ENCODE measurements at places on chromosomes 12 and 14. TPM values are rescaled to one million over a fixed set of nuclear protein-coding genes. Genes with fewer than 3 reads are reported as not detected.
A peak's percentile ranks its signal among the peaks of the same experiment; 100 is the strongest.

DNA sequence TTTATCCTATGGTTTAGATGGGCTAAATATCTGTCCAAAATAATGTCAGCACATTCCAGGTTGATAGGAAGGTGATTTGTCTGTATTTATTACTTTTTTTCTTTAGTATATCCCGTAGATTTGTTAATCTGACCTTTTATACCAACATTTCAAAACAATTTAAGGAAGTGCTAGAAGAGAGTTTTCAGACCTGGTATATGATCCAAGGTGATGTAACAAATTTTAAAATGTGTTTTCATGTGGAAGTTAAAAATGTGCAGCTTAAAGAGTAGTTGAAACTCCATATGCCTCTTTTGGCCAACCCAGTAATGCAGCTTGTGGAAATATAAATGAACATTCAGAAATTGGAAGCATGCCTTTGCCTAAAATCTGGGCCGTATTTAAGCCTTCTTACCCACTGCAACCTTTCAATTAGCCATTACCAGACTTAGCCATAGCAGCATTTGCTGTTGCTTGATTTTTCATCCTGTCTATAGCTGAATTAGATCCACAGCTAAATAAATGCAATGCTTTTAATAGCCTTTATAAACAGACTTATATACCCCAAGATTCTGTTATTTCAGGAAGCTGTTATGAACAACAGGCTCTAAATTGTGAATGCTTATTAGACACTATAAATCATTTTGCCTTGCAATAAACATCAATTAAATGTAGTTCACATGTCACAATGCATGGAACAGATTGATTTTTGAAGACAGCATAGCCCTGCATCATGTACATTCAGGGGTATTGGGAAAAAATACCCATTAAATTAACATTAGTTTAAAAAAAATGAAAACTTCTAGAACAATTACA lies 271.2 kb downstream of the PDZRN4 start:
- no peak for DNase-seq

DNA sequence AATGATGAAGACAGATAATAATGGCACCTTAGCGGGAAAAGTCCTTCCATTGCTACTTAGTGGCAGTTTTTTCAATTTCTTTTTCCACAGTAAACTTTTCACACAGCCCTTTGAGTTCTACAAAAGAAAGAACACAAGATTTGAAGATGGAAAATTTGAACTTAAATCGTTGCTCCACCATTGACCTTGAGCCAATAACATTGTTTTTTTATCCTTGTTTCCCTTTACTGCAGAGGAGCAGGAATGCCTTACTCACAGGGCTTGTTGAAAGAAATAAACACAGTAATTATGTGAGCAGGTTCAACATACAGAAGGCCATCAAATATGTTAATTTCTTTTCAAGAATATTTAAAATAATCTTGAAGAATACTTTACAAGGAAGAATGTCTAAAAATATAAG lies 181.5 kb upstream of the KRR1 start:
- no peak for DNase-seq

GRCh38 chr12:24387381-24387780 lies 437.9 kb upstream of the SOX5 start:
- DNase-seq: no peak

DNA sequence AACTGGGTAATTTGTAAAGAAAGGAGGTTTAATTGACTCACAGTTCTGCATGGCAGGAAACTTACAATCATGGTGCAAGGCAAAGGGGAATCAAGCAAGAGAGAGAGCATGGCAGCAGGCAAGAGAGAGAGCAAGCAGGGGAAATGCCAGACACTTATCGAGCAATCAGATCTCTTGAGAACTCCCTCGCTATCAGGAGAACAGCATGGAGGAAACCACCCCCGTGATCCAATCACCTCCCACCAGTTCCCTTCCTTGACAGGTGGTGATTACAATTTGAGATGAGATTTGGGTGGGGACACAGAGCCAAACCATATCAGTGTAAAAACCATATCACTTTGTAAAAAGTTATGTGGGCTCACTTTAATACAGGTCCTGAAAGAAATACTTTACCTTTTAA lies 56.4 kb upstream of the NEDD1 start:
- DNase-seq: no peak

DNA sequence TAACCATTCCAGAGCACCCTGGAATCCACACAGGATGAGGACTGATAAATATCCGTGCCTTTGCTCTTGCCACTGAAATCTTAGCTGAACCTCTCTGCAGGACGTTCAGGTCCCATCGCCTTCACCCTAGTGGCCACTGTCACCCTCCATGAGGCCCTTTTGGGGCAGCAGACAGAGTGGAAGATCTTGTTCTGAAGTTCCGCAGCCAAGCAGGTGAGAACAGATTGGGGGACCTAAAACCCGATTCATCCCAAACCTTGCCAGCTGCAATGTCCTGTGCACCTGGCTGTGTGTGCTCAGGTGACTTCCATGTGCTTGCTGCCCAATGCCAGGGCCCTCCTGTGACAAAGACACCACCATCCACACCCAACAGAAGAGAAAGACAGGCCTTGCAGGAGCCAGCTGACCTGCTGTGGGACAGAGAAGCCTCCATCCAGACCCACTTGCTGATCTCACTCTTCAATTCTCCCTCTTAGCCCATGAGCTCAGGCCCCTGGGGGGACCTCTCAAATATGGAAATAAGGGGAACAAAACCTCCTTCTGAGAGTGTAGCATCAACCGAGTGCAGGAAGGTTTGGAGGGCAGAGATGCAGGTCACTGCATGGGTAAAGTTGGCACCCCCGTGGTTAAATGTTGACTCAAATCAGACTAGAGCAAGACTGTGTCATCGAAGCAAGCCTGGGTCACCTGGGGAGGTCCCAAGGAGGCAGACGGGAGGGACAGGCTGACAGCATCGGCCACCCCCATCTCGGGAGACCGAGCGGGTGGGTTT lies 308.7 kb upstream of the DIO3 start:
- DNase-seq: no peak

DNA sequence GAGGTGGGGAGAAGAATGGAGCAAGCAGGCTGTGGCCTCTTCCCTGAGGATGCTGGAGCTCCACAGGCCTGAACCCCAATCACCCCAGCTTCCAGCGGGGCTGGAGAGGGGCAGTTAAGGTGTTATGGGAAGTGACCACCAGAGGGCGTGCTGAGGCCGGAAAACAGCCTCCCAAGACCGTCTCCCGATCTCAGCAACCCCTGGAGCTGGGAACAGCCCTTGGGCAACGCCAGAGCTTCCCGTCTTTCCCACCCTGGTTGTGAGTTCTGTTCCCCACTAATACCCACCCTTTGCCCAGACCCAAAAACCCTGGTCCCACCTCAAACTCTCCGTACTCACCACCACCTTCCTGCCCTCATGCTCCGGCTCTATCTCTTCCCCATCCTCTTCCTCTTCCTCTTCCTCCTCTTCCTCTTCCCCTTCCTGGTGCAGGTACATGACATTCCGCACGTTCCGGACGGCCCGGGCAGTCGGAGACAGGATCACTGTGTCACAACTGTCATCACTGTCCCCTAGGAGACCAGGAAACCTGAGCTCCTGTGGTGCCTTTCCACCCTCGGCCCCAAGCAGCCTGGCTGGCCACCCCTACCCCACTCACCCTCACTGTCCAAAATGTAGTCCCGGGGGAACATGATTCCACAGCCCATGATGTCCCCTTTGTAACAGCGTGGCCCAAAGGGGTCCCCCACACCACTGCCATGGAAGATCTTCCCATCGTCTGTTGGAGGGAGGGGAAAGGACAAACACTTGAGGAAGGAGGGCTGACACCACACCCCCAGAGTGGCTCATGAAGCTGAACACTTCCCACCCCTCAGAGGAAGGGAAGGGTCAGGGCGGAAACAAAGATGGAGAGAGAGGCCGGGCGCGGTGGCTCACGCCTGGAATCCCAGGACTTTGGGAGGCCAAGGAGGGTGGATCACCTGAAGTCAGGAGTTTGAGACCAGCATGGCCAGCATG lies 12.9 kb downstream of the SPRYD3 start:
- DNase-seq: peak; percentile 91

DNA sequence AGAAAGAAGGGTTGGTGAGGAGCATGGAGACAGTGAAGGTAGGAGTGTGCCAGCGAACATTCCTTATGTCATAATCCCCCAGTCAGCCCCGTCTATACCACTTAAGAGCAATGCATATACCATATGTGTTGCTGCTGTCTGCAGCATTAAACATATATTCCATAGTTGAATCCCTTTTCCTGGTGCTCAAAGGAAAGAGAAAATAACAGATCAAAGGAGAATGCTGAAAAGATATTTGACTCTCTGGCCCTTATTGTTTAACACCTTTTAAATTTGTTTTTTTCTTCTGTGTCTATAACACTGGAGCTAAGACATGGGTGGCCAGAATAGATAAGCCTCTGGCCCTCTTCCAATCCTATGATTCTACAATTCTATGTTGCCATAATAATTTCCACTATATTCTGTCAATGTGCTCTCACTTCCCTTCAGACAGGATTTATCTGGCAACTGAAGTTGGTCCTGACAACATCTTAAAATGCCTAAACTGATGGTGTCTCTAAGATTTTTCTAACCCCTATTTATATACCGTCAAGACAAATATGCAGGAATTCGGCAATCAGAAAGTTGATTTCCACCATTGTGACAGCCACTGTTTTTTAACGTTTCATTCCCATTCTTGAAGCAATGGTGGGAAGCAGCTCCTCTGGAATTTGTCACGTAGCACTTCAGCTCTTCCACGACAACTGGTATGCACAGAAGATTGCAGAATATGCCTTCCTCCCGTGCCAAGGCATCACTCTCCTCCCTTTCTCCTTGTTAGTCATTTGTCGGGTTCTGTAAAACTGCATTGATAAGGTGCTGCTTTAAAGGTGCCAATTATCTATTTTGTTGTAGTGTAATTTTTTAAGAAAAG lies 204.7 kb downstream of the BCAT1 start:
- DNase-seq: no peak

Gene CEBPE
- total RNA-seq: not detected

Gene LRTM2
- not detected for total RNA-seq

Gene GLIPR1L1
- not detected for total RNA-seq

Gene KLRF1
- total RNA-seq: 0.56 TPM

Gene RPS6KA5
- 14.9 TPM for total RNA-seq

Data from right cardiac atrium (tissue), 5 donors.